ENCODE measurements at places on chromosomes 3 and 15.

DNA sequence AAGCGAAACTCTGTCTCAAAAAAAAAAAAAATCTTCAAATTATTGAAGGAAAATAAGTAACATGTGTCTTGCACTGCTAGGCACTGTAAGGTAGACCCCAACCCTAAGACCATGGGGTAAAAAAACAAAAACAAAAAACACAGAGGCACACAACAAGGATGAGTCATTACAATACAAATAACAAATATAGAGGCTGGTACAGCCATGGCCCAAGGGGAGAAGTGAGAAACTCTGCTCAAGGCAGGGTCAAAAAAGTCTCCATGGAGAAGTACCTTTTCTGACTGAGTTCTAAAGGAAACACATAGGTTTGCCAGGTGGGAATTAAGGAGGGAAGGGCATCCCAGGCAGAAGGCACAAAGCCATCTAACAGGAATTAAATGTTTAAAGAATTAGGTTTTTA, 54.5 kb downstream of the TOP2B start:
- no peak for DNase-seq

- DNase-seq: no peak
Measured at GRCh38 chr3:72444656-72445223, 403.5 kb downstream of the SHQ1 start.

DNA sequence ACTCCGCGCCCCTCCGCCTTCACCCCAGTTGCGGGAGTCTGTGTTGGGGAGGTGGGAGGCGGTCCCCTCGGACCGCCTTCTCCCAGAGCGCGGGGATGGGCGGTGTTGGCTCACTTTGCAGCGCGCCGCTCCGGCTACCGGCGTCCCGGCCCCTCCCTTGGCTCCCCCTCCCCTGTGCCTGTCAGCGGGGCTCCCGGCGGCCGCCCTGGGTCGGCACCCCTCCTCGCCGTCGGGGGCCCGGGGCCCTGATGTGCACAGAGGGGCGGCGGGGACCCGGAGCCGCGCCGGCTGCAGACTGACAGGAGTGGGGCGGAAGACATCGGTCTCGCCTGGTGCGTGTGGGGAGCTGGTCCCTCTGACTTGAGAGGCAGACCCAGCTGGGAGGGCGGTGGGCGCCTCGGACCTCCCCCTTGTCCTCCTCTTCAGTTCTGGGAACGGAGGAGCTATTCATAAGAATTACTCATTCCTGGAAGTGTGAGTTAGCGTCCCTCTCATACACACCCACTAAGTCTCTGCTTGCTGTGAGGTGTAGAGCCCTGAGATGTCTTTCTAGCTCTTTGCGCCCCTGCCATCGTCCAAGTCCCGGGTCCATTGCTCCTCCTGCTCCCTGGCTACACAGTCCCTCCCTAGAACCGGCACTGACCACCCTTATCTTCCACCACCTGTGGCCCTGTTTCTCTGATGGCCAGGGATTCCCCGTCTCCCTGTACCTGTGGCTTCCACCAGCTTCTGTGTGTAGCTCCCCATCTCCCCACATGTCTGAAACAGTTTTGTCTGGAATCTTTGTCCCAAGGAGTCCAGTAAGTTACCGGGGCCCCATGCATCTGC, 42.3 kb upstream of the ROPN1 start:
- DNase-seq: no peak

GRCh38 chr3:187198490-187198889, 1.2 kb downstream of the RTP1 start:
- no peak for DNase-seq

All from stimulated activated CD4-positive, alpha-beta T cell treated with anti-CD3 and anti-CD28 coated beads, TNF-alpha, amount 100 ng/mL, for 24 hours (primary cell).